Glutamatergic neuron (in vitro differentiated cells): ENCODE measurements at places on chromosomes 3 and 15. TPM values are rescaled to one million over a fixed set of nuclear protein-coding genes. Genes with fewer than 3 reads are reported as not detected.
A peak's percentile ranks its signal among the peaks of the same experiment; 100 is the strongest.

- DNase-seq, result no peak
These were observed 103.8 kb downstream of the IQCH start for GRCh38 chr15:67358391-67358790.

DNA sequence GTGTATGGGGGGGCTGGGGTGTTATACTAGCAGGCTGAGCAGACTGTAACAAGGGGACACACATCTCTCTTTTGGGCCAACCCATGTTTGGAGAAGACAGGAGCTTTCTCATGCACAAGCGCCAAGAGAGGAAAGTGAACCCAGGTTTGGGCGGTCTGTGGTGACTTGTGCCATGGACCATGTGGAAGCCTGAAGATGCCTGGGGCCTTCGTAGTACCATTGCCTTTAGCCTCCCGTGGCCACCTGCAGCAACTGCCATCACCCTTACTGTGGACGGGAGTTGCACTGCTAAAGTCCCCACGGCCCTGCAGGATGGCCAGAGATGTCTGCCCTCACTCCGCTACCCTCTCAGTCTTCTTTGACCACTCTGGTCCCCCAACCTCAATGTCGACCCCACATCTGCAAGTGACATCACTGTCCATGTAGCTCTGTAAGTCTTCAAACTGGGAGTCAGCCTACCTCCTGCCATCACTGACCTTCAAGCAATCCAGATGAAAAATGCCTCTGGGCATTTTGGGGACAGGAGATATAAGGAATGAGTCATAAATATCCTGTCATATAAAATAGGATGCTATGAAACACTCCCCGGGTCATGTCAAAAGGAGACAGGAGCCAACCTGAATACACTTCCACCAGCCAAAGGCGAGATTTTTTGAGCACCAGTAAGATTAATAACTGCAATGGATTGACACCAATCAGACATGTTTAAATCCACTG lies 74.7 kb upstream of the C15orf39 start:
- no peak for DNase-seq

DNA sequence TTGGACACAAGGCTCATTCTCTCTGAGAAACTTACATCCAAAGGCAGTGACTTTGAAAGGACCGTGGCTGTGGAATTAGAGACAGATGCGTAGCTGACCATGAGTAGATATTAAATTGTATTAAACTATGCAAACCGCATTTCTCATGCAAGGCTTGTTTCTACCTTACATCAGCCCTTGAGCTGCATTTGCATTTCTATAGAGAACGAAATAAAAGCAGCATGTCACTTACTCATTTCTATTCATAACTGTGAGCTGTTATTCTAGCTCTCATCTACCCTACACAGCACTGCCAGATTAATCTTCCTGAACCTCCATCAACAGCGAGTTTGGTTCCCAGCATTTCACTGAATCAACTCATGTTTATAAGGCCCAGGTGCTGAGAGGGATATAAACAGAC lies 72.3 kb downstream of the THSD4 start:
- DNase-seq, result no peak

DNA sequence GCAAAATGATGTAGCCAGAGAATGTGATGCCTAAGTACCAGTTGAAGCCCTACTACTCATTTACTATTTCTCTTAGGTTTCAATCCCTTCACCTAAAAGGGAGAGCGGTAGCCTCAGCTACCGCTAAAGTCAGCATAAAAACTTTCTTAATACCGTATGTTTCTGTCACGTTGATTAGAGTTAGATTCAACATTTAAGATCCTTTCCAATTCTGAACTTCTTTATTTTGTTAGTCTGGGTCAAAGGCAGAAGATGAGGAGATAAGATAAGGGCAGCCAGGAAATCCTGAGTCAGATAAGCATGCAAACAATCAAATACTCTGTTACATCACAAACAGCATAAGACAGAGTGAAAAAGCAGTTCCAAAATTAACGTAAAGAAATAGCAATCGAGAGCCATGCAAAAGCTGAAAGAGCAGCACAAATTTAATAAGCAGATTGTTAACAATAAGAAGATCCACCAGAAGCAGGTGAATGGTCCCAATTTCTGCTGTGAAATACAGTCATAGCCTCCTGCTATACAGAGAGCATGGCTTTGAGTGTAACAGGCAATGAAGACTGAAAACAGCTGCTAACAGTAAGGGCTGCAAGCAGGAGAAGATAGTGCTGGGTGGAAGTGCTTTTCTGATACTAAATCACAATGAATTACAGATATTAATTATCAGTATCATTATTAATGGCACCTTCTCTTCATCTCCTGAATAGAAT lies 3.0 kb downstream of the TMEM207 start:
- DNase-seq, result no peak

DNA sequence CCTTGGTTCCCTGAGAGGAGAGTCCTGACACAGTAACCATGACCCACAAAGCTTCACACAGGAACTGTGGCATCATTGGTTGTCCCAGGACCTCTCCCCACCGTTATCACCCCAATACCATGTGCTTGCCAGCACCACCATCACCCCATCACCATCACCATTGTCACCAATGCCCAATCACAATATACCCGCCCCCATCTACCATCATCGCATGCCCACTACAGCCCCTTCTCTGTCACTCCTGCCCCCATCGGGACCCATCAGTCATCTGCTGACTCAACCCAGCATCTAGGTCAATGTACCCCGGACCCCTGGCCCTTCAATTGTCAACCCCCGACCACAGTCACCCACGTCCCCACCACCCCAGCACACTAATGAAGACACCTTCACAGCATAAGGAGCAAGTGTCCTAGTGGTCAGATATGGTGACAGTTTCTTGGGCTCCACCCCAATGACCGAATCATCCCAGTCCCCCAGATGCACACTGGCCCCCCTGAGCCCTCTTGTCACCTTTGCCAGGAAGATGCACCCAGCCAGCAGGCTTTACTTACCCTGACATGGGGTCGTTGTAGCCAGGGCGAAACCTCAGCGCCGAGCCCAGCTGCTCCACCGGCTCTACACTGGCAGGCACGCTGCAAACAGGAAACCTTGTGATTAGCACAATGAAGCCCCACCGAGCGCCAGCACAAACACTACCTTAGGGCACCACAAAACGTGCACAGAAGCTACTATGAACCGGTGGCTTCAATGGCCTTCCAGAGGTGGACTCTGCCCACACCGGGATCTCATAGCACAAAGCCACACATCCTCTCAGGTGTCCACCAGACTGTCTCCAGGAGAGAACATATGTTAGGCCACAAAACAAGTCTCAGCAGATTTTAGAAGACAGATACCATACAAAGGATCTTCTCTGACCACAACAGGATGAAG lies 25.1 kb downstream of the SHISA5 start:
- no peak for DNase-seq

DNA sequence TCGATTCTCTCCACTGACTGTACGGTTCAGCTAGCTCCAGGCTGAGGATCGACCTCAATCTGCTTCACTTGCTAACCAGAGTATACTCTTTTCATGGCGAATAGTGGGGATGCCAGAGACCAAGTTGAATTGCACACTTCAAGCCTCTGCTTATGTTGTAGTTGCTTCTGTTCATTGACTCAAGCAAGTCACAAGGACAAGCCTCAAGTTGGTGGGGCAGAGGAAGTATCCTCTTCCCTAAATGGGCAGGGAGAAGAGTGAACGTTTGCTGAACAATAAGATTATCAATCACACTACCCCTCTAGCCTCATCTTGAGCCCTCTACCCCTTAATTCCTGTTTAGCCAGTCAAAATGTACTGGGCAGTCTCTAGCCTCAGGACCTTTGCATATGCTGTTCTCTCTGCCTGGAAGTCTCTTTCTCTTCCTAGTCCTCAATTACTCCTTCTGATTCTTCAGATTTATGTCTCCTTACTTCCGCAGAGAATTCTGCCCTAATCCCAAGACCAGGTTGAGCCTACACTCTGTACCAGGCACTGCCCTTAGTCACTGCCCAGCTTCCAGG lies 390.4 kb upstream of the PROK2 start:
- DNase-seq, result no peak

DNA sequence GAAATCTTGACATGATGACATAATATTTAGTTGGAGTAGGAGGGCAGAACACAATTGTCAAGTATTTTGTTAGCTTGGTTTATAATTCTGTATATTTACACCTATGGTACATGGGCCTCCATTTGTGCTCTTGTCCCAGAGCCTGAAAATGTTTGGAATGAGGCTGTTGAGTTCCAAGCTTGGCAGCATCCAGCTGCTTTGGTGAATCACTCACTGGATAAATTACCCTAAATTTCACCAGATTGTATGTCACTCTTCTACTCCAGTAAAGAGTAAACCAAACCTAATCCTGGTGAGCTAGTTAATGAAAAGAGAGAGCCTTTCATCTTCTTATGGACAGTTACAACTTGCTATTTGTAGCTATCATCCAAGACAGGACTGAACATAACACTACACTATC lies 928.7 kb downstream of the DIPK2A start:
- DNase-seq, result no peak

DNA sequence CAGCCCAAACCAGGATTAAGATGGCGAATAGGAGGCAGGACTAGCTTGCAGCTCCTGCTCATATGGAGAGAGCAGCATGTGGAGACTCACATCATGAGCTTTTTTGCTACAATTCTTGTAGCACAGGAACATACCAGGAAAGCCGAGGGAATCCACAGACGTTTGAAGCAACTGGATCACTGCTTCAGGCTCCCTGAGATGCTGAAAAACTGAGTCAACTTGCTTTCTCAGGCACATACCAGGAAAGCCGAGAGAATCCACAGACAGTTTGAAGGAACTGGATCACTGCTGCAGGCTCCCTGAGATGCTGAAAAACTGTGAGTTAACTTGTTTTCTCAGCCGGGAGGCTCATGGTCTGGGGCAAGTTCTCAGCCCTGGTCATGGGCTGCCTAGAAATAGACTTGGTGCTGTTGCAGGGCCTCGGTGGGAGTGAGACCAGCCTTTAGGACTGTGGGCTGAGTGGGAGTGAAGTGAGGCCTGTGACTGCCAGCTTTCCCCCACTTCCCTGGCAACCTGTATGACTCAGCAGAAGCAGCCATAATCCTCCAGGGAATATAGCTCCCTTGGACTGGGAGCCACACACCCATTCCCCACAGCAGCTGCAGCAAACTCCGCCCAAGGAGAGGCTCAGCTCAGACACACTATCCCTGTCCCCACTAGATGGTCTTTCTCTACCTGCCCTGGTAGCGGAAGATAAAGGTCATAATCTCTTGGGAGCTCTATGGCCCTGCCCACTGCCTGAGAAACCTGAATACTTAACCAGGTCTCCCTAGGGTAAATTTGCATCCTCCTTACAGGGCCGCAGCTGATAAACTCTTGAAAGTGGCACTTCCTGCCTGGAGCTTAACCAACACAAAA lies 51.9 kb upstream of the PFN2 start:
- no peak for DNase-seq

DNA sequence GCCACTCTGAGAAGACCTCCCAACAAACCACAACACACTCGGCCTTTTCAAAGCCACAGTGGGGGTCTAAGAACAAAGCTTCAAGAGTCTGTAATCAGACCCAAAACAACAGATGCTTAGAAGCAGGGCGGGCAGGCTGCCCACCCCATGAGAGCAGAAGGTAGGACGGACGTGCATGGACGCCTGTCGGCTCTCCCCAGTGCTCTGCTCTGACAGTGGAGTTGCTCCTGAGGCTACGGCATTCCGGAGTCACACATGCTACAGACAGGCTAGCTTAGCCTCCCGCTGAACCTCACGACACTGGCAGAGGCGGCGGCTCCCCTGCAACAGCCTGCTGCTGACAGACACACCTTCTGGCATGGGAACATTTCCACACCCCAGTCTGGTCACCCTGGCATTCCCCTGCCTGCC lies 33.5 kb downstream of the SLCO2A1 start:
- peak; percentile 32 for DNase-seq

- DNase-seq, result no peak
These were observed 37.2 kb downstream of the IL20RB start for GRCh38 chr3:136994772-136995516.

DNA sequence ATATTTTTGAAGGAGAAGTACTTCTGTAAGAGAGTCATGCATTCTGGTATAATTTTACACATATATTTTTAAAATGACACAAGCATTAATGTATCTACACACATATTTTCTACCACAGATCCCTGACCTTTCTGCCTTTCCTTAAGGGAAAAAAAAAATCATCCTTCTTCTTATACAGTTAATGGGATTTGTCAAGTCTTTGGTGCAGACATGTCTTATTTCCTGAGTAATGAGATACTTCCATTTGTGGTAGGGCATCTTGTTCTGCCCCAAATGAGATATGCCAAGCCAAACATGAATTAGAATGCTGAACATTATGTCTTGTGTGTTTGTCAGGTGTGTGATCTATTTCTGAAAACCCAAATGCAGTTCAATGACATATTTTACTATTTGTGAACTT lies 329.9 kb downstream of the RBMS3 start:
- DNase-seq, result no peak

GRCh38 chr15:70569091-70569713 lies 194.2 kb downstream of the UACA start:
- DNase-seq, result no peak

- peak; percentile 21 for DNase-seq
These were observed 55.4 kb downstream of the PSMD6 start for GRCh38 chr3:63967675-63968611.

GRCh38 chr15:96625256-96625655 lies 294.8 kb downstream of the NR2F2 start:
- no peak for DNase-seq

The ZIC4 gene
- total RNA-seq, result not detected

The PPCDC gene
- total RNA-seq, result 12.7 TPM

The CHST13 gene
- not detected for total RNA-seq

The LHFPL4 gene
- total RNA-seq, result 23.4 TPM

The CLEC3B gene
- total RNA-seq, result not detected

The GCHFR gene
- 5.0 TPM for total RNA-seq

The PLSCR1 gene
- total RNA-seq, result 4.1 TPM
